GM12878 (cell line): ENCODE measurements at places on chromosomes 7 and 10. TPM values are rescaled to one million over a fixed set of nuclear protein-coding genes. Genes with fewer than 3 reads are reported as not detected.

The GPC2 gene
- 0.48 and 0.53 TPM in 2 replicates for polyA plus RNA-seq

The GNAT3 gene
- 5.4 and 7.0 TPM in 2 replicates for polyA plus RNA-seq

The CPVL gene
- polyA plus RNA-seq: not detected in 2 replicates

DNA sequence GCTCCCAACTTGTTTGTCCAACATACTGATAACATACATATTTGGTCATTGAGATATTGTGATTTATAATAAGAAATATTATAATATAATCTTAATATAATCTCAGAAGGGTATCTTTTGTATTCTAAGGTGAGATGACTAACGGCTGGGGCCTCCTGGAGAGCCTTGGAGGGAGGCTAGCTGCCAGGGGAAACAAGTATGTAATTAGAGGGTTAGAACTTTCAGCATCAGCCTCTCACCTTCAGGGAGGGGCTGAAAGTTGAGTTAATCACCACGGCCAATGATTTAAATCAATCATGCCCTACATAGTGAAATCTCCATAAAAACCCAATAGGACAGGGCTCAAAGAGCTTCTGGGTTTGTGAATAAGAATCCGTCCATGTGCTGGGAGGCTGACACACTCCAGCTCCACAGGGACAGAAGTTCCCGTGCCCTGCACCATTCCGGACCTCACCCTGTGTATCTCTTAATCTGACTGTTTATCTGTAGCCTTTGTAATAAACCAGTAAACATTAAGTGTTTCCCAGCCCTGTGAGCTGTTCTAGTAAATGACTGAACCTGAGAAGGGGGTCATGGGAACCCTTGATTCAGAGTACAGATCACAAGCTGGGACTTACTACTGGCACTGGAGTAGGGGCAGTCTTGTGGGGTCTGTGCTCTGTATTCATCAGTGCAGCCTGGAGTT, 86.3 kb upstream of the STEAP1B start:
- peaks cover 11% of the 10 kb centered on the region for H3K4me1 ChIP-seq
- H3K27ac ChIP-seq: no peak overlapping the region
- no peaks in the 10 kb centered on the region for H3K36me3 ChIP-seq
- DNase-seq: no peak

The LRRC18 gene
- 0.26 and 0.47 TPM in 2 replicates for polyA plus RNA-seq

The PNLIPRP2 gene
- not detected in 2 replicates for polyA plus RNA-seq

- H3K4me1 ChIP-seq: no peaks in the 10 kb centered on the region
- no peak for DNase-seq
- H3K27me3 ChIP-seq: no peaks in the 10 kb centered on the region
- no peak overlapping the region for H3K4me3 ChIP-seq
Observed at GRCh38 chr7:27025270-27025669, 70.5 kb downstream of the HOXA1 start.

DNA sequence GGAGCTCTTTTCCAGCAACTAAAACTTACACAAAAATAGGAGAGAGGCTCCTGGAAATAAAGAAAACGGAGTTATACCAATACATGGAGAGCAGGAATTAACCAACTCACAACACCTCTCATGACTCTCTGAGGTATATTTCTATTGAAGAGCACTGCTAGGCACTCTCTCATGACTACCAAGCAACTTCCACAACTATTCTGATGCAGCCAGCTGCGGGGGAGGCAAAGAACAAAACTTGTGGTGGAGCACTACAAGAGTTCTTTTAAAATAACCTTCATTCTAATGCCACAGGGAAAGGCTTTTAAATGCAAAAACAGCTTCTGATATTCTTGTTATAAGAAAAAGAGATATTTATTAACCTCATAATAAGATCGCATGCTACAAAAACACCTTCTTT, 140.7 kb downstream of the SLC25A13 start:
- H3K4me1 ChIP-seq: no peaks in the 10 kb centered on the region
- H3K4me3 ChIP-seq: no peak overlapping the region
- DNase-seq: no peak

The ATAD1 gene
- 59.3 and 61.3 TPM in 2 replicates for polyA plus RNA-seq

The PLCE1 gene
- polyA plus RNA-seq: 0.50 and 1.2 TPM in 2 replicates

DNA sequence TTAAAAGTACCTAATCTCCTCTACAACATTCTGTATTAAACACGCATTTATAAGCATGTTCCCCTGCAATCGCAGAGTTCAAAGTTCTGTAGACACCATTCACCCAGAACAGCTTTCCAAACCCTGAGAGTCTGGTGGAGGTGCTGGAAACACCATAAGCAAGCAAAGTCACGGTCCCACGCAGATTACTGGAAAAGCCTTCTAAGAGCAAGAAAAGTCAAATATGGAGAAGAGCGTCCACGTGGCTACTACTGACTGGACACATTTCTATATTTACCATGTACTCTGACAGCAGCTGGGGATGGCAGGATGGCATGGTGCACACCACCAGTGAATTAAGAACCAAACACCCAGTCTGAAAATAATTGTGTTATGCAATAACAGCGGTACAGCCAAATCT, 97.7 kb downstream of the PARD3 start:
- no peaks in the 10 kb centered on the region; the same call in 1 of the 2 replicates for H3K36me3 ChIP-seq
- H3K4me3 ChIP-seq: no peak overlapping the region
- H3K27ac ChIP-seq: no peak overlapping the region
- 0 out of 2 replicates have a peak, but pooled peaks cover 3% of the 10 kb centered on the region for H3K27me3 ChIP-seq
- DNase-seq: no peak
- H3K4me1 ChIP-seq: no peaks in the 10 kb centered on the region

The CRYGN gene
- polyA plus RNA-seq: not detected in 2 replicates

The SPDYE2B gene
- 0.32 and 0.51 TPM in 2 replicates for polyA plus RNA-seq

The PNLIPRP1 gene
- not detected in 2 replicates for polyA plus RNA-seq

The GUSB gene
- 63.5 and 65.5 TPM in 2 replicates for polyA plus RNA-seq

GRCh38 chr10:22999942-23000341, 72.1 kb downstream of the ARMC3 start:
- H3K4me1 ChIP-seq: no peaks in the 10 kb centered on the region
- H3K36me3 ChIP-seq: no peaks in the 10 kb centered on the region
- H3K27ac ChIP-seq: no peak overlapping the region
- H3K27me3 ChIP-seq: peaks cover 3% of the 10 kb centered on the region
- H3K4me3 ChIP-seq: no peak overlapping the region

DNA sequence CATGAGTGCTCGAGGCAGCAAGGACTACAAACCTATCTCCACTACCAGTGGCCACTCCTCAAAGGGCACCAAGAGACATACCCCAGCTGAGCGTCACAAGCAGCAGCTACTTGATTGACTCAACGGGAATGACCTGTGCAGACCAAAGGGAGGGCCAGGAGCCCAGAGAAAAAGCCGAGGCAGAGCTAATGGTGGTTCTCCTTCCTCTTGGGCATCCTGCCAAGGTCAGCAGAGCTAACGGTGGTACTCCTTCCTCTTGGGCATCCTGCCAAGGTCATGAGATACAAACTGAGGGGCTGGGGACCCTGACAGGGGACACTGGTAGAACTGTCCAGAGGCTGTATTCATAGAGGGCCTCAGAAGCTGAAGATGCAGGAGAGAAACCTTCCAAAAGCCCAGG, 60.4 kb downstream of the FAM53B start:
- H3K36me3 ChIP-seq: peaks cover 22% of the 10 kb centered on the region
- H3K4me3 ChIP-seq: no peak overlapping the region
- DNase-seq: no peak
- peaks cover 38% of the 10 kb centered on the region for H3K4me1 ChIP-seq
- no peaks in the 10 kb centered on the region for H3K27me3 ChIP-seq

DNA sequence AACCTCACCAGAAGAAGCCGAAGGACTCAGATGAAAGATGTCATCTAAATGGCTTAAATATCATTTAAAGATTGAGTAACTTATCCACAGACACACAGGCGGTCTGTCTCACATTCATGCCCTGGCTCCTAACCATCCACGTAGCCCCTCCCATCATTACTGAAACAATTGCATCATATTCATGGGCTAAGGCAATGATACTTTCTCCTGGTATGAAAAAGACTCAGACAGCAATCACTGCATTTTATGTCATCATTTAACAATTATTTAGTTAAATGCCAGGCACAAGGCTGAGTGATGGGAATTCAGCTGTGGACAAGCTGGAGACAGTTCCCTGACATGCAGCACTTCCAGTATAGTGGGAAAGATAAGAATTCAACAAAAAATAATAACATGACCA, 11.2 kb upstream of the TECTB start:
- no peak for DNase-seq
- no peak overlapping the region for H3K27ac ChIP-seq
- no peak overlapping the region for H3K4me3 ChIP-seq
- no peaks in the 10 kb centered on the region for H3K36me3 ChIP-seq
- no peaks in the 10 kb centered on the region for H3K27me3 ChIP-seq

The CTTNBP2 gene
- not detected in 2 replicates for polyA plus RNA-seq

DNA sequence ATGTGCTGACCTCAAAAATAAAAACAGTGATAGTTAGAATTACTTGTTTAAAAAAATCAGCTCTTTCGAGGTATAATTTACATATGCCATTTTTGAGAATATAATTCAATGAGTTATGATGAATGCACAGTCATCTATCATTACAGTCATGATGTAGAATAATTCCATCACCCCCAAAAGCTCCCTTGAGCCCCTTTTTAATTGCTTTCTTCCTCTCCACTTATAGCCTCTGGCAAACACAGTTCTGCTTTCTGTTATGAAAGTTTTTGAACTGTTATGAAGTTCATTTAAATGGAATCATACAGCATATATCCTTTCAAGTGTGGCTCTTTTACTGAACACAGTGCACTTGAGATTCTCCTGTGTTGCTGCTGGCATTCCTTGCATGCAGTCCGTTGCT, 41.4 kb downstream of the PRTFDC1 start:
- H3K4me3 ChIP-seq: no peak overlapping the region
- DNase-seq: no peak
- H3K27ac ChIP-seq: no peak overlapping the region

The MYL10 gene
- not detected in 2 replicates for polyA plus RNA-seq

The CCL26 gene
- polyA plus RNA-seq: not detected in 2 replicates

DNA sequence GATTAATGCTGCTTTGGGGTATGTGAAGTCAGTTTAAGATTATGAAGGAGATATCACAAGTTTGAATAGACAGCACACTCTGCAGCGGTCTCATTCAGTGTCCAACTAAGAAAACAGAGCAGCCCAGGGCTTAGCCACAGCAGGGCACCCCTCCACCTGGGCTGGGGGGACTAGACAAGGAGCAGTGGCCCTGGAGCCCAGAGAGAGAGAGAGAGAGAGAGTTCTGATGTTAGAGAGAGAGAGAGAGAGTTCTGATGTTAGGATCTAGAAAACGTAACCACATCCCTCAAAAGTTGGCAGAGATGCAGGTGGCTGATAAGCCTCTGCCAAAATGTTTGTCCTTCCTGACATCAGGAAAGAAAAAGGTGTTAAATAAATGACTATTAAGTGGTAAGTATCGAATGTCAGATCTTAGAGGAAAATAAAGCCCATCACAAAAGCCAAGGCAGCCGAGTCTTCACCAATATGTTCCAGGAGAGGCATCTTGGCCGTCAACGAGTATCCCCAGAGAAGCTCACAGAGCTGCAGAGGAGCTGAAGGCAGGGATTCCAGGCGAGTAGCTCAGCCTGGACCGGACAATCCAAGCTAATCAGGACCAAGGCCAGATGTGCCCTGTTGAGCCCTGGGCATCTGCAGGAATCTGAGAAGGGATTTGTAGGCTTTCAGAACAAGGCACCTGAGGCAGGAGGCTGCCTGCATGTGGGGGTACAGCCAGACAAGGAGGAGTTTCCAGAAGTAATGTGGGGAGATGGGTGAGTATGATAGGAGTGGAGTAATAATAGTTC, 150.1 kb upstream of the TCF7L2 start:
- DNase-seq: no peak
- no peak overlapping the region for H3K4me3 ChIP-seq
- H3K36me3 ChIP-seq: no peaks in the 10 kb centered on the region
- H3K27me3 ChIP-seq: no peaks in the 10 kb centered on the region

The TDRD1 gene
- not detected in 2 replicates for polyA plus RNA-seq

The SFRP5 gene
- not detected in 2 replicates for polyA plus RNA-seq

- H3K27ac ChIP-seq: no peak within 1 kb of the TSS
- no peaks in the 10 kb centered on the region for H3K27me3 ChIP-seq
- no peaks in the 10 kb centered on the region for H3K36me3 ChIP-seq
- no peak for DNase-seq
- H3K4me1 ChIP-seq: no peaks in the 10 kb centered on the region
Observed at GRCh38 chr7:5282543-5283316, at the start of gene SLC29A4. Gene SLC29A4, plus strand, starts transcription at chr7:5282943. Its CDS starts 4,874 bp downstream, at chr7:5287817.

GRCh38 chr7:25643286-25643685, 415.0 kb upstream of the NPVF start:
- H3K27ac ChIP-seq: no peak overlapping the region
- no peak for DNase-seq
- H3K4me3 ChIP-seq: no peak overlapping the region
- no peaks in the 10 kb centered on the region for H3K4me1 ChIP-seq
- no peaks in the 10 kb centered on the region for H3K36me3 ChIP-seq

The NRCAM gene
- 0.87 and 0.92 TPM in 2 replicates for polyA plus RNA-seq

DNA sequence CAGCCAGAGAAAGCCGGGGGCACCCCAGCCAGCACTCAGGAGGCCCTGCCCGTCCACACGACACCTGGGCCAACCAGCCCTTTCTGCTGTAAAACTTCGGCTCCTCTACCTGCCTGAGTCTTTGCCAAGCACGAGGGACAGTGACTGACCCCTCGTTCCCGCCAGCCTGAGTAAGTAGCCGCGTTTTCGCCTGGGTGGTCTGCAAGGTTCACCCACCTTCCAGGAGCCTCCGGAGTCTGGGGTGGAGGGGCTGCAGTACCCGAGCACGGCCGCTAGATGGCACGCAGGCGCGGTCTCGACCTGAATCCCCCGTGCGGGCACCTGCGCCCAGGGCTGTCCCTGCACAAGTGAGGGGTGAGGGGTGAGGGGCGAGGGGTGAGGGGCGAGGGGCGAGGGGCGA, 192.7 kb downstream of the PTPRN2 start:
- no peak for DNase-seq
- H3K27me3 ChIP-seq: no peaks in the 10 kb centered on the region
- H3K27ac ChIP-seq: no peak overlapping the region
- no peak overlapping the region for H3K4me3 ChIP-seq
- H3K36me3 ChIP-seq: no peaks in the 10 kb centered on the region
